Stimulated activated CD4-positive, alpha-beta T cell treated with anti-CD3 and anti-CD28 coated beads, Interleukin-4, amount 100 ng/mL, for 4 hours (primary cell): ENCODE measurements at places on chromosomes 4 and X.

DNA sequence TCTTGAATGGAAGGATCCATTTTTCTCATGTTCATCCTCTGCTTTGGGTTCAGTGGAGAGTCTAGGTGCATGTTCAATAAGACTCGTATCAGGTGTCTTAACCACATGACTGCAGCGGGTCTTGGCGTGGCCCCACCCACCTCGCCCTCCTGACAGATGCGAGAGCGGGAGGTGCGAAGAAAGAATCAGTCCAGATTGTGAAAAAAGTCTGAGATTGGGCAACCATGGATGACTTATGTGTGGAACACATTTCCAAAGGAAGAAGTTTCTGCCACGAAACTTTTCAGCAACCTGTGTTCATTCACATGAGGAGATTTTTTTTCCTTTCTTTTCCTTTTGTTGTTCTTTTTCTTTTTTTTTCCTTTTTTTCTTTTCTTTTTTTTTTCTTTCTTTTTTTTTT is 66.8 kb downstream of the NSD2 start:
- DNase-seq = no peak

GRCh38 chrX:12580548-12580947 is 210.7 kb upstream of the PRPS2 start:
- no peak for DNase-seq

- no peak for DNase-seq
Observed at GRCh38 chr4:147284256-147284835, 196.6 kb upstream of the EDNRA start.

- DNase-seq = no peak
Observed at GRCh38 chr4:66887061-66887460, 658.2 kb downstream of the CENPC start.

DNA sequence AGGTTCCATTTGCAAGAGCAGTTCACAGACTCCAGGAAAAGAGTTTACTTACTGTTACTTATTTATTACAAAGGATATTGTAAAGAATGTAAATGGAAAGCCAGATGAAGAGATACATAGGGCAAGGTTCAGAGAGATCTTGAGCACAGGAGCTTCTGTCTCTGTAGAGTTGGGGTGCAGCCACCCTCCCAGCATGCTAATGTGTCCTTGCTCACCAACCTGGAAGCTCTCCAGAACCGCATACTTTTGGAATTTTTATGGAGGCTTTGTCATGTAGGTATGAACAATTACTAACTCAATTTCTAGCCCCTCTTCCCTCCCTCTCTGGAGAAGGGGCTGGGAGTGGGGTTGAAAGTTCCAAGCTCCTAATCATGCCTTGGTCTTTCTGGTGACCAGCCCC is 857.2 kb downstream of the RPA4 start:
- no peak for DNase-seq

DNA sequence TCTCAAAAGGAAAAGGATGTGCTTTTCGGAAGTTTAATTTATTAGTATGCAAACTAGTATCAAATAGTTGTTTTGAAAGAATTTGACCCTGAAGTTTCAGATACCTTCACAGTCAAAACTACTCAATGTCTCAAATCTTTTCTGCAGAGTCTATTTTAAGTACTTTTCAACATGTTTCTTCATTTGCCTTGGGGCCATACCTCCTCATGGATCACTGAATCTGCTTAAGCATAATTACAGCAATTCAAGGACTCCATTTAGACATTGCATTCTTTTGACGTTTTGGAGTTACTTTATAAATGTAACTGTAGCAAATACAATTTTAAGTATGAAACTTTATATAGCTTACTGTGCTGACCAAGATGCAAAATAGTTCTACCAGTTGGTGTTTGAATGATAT is 25.5 kb downstream of the PALLD start:
- DNase-seq = no peak

DNA sequence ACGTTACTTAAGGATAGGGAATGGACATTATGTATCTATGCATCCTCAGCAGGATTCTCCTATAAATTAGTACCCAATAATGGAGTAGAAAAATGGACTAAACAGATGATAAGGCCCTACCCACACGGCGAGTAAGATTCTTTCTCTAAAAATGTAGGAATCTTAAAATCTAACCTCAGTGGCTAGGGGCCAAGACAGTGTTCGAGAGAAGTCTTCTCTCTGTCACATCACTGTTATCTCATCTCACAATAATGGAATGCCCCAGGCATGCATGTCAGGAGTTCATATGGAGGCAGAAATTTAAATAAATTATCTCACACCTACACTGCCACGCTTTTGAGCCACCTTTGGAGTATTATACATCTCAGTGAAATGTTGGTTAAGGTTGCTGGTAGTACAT is 132.9 kb downstream of the LDB2 start:
- no peak for DNase-seq

DNA sequence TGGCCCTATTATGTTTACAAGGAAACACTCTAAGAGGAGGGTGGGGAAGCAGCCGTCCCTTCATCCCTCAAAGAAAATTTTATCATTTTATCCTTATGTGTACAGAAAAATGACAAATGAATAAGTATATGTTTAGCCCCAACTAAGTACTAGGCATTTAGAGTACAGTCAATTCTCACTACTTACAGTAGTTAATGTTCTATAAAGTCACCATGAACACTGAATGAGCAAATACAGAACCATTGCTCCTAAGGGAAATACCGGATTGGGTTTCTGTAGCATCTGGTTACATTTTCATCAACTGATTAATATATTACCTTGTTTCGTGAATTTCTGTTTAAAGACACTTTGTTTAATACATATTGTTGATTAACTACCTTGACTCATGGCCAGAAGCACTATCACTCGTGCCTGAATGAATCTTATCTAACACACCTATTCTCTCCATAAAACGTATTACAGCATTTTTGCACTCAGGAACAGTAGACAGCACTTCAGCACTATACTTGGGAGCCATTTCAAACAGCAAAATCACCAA is 109.3 kb downstream of the ASB9 start:
- DNase-seq = no peak

GRCh38 chrX:11609109-11609508 is 56.6 kb downstream of the ARHGAP6 start:
- no peak for DNase-seq

DNA sequence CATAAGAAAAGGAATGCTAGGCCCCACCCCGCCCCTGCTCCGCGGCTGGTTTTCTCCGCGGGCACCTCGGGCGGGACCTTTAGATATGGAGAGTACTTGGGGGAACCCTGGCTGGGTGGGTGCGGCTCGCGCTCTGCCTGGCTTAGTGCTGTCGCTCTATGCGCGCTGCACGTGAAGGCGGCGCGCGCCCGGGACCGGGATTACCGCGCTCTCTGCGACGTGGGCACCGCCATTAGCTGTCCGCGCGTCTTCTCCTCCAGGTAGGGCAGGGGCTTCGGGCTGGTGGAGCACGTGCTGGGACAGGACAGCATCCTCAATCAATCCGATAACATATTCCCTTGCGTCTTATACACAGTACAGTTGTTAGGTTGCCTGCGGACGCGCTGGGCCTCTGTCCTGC is 56.0 kb downstream of the MAGEB10 start:
- no peak for DNase-seq

- DNase-seq = no peak
Observed at GRCh38 chrX:38127961-38128360, 92.7 kb downstream of the SRPX start.

DNA sequence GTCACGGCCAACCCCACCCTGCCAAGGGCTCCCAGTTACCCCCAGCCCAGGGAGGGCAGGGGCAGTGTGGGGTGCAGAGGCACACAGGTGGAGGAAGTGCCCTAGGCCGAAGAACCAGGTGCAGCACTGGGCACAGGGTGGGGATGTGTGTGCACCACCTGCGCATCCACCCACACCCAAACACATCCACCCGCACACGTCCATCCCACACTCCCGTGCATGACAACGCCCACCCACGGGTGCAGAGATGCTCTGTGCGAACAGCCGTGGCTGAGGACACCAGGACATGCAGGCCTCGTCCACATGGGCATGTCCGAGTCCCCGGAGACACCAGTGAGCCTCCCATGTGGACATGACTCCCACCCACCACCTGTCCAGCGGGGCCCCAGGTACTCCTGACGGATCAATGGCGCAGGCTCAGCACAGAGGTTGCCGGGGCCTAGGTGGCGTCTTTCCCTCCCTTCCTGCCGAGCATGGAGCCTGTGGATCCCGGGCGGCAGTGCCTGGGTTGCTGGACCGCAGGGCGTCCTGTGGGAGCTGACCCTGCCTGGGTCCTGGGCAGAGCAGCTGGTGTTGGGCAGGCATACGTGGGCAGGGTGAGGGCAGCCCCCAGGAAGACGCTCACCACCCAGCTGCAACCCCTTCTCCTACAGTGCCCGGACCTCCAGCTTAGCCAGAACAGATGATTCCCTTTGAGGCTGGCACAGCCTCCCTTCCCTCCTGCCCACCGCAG is 19.6 kb downstream of the CTBP1 start:
- DNase-seq = no peak

- DNase-seq = no peak
Observed at GRCh38 chr4:48484494-48485168, 1.5 kb downstream of the SLC10A4 start.

DNA sequence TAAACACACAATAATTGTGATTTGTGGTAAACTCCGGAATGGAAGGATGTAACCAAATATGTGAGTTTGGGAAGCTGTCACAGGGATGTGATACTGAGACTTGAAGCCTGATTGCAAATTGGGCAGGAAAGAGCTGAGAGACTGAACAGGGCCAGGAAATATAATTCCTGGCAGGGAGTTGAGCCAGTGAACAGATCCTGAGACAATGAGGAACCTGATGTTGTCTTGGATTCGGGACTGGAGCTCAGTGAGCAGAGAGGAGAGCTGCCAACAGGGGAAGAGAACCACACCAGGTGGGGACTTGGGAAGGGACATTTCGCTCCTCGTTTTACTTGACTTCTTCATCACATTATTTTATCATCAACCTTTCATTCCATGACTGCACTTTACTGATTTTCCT is 386.0 kb downstream of the TLL1 start:
- no peak for DNase-seq

DNA sequence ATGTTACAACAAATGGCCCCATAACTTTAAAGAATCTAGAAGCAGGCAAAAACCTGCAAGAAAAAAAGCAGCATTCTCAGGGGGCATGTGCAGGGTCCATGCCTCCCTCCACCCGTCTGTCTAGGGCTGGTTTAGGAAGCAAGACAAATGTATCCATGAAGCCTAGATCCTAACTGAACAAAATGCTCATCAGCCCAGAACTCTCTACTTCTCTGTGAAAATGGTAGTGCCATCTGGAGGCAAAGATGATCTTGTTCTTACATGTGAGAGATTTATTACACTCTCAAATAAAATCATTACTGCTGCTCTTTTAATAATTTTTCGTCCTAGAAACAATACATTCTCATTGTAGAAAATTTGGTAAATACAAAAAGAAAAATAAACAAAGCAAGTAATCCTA is 26.7 kb downstream of the NR3C2 start:
- no peak for DNase-seq

GRCh38 chrX:24100713-24101112 is 46.0 kb downstream of the EIF2S3 start:
- DNase-seq = no peak

DNA sequence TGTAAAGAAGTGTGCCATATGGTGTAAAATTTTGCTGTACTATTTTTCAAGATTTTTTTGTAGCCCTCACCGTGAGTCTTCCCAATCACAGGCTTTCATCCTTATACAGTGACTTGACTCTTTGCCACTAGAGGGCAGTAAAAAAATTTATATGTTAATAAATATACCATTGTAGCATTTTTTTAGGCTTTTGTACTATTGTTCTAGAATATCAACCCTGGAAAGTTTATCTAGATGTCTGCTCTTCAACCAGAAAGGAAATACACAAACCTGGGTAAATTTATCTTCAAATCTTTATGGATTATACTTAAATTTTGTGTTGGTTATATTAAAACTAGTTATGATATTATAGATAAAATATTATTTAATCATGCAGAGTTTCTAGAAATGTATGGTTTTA is 235.3 kb downstream of the TENM3 start:
- DNase-seq = no peak

- no peak for DNase-seq
Observed at GRCh38 chr4:90542216-90542615, 415.0 kb downstream of the CCSER1 start.

DNA sequence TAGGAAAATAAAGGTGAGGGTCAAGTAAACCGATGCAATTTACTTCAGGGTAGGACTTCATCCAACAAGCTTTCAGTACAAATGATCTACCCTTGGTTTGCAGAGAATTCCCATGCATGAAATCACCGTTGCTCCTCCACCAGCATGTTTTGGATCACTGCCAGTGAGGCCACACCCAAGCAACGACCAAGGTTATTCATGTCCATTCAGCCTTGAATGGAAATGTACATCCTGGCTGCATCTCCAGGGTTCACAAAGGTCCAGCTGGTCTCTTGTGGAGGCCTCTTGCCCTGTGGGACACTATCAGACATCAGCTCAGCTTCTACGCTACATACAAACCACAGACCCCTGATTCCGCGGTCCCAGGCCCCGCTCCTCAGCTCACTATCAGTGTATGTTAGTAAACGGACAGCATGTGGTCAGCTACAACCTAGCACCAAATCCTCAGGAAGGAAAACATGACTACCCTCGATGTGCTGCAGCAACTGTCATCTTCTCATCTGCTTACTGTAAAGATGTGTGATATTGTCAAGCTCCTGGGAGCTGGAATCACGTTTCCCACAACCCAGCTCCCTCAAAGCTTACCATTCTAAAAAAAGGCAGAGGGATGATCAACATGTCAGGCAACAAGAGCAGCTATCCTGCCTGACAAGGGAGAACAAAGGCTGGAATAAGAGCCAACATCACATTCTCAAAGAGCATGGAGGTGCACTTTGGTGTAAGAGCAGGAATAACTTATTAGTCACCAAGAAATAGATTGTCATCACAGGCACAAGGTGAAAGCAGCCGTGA is 4.9 kb downstream of the LYAR start:
- no peak for DNase-seq

- DNase-seq = no peak
Observed at GRCh38 chr4:7430368-7430964, 4.3 kb downstream of the PSAPL1 start.

GRCh38 chrX:21725496-21725895 is 32.4 kb downstream of the SMPX start:
- DNase-seq = no peak

DNA sequence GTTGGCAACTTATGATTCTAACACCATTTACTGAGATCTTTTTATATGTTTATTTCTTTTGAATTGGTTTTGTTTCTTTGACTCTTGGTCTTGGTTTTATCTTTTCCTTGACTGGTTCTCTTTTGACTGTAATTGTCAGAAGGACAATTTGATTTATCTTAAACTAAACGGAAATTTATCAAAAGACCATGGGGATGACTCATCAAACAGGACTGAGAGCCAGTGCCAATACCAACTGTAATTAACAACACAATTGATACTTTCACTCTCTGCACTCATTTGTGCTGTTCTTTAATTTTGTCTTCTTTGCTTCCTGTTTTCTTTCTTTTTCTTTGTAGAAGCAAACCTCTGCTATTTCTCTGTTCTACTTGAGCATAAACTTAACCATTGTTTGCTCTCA is 776.8 kb downstream of the CCSER1 start:
- DNase-seq = no peak
